ENCODE measurements at places on chromosomes 16 and 17.

DNA sequence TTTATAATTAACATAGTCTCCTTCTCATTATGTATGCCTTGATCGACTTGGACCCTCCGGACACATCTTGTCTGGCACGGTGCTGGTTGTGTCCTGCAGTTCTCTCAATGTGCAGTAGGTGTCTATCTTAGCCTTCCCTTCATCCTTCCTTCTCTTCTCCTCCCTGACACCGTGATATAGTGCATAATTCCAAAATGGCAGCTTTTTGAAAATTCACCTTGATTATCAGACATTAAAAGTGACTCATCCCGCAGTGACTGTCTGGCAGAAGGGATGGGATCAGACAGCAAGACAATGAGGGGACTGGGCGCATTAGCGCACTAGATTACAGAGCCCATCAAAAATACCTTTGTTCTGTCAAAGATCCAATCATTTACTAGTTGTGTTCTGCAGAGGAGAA lies 70.0 kb upstream of the PMFBP1 start:
- DNase-seq = no peak

- no peak for DNase-seq
These were observed 44.1 kb upstream of the MARCHF10 start for GRCh38 chr17:62852195-62852594.

DNA sequence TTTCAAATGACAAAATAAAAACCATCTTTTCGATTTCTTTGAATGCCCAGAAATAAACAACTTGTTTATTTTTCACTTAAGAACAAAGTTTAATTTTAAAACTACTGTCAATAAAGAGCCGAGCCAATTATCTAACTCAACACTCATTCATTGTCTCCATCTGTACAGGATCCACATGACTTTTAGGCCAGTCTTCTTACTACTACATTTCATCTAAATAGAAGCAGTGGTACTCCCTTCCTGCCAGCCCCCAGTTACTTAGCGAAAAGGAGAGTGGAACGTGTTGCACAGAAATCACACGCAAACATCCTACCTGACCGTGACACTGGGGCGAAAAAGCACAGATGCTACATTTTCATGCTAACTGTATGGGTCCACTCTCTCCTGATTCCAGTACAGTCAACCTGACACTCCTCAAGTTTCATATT lies 1.2 kb downstream of the GNA13 start:
- DNase-seq = no peak

DNA sequence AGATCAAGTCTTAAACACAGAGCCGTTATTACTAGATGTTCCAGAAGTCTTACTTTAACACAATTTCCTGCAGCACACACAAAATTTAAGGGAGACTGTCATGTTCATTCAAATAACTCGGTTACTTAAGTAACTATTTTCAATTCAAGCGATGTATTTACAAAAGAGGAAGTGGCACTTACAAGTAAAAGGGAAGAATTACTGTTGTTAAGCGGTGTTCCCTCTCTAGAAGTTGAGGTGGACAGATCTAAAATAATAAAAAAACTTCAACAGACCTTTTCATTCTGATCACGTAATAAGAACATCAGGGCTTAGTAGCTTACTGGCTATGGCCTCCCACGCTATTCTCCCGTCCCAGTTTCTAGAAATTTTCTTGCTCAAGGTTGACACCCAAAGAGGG lies 26.2 kb upstream of the TXNDC11 start:
- no peak for DNase-seq

- DNase-seq = no peak
These were observed 43.2 kb downstream of the ABCC12 start for GRCh38 chr16:48112600-48112999.

DNA sequence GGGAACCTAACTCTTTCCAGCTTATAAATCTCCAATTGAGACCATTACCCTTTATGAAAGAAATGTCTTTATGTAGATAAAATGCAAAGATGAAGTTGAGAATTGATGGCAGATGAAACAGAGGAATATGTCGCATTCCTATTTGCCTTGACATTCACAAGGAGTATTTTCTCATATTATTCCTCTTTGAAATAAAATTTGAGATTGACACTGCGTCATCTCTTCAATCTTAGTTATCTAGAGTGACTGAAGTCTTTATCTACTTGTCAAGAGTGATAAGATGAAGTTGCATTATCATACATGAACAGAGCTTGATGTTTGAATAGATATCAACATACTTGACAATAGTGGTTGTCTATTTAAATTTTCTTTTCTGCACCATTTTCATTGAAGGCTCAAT lies 574.4 kb upstream of the SOX9 start:
- DNase-seq = no peak

DNA sequence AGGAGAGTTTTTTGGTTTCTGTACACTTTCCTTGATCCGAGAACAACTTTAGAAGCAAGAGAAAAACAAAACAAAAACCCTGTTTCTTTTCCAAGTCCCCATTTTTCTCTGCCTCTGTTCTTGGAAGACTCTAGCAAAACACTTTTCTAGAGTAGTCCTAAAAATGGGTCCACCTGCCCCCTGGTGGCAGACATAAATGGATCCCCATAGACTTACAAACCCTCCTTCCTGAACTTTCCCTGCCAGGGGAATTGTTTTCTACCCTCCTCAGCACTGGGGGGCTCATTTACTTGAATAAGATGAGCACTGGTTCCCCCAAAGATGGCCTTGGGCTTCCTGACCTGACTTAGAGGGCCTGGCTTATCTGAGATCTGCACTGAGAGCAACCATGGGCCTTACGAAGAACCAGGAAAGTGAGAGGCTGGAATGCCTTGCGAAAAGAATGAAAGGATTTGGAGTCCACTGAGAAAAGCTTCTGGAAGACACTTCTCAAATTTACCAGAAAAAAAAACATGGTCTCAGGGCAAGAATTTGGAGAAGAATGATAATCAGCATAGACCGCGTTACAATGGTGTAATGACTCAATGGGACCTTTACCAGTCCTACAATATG lies 48.0 kb upstream of the CDYL2 start:
- no peak for DNase-seq

- no peak for DNase-seq
These were observed 23.8 kb upstream of the SLC12A3 start for GRCh38 chr16:56841233-56841632.

DNA sequence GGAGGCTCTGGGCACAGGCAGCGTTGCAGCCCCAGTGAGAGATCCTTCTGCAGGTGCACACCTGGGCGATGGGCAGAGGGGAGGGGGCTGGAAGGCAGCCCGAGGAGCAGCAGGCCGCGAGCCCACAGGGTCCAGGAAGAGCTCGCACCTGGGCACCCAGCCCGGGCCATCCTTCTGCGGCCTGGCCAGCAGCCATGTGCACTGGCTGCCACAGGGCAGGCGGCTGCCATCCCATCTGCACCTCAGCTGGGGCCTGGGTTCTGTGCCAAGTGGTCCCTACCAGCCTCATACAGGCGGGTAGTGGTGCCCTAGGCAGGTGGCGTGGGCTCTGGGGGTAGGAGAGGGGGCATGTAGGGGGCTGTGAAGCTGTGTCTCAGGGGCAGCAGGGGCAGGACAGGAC lies 197.2 kb downstream of the RBFOX3 start:
- DNase-seq = no peak

GRCh38 chr17:11561281-11561680 lies 37.0 kb upstream of the DNAH9 start:
- no peak for DNase-seq
